NAMALWA (cell line): ENCODE measurements at places on chromosomes 6 and 20.

DNA sequence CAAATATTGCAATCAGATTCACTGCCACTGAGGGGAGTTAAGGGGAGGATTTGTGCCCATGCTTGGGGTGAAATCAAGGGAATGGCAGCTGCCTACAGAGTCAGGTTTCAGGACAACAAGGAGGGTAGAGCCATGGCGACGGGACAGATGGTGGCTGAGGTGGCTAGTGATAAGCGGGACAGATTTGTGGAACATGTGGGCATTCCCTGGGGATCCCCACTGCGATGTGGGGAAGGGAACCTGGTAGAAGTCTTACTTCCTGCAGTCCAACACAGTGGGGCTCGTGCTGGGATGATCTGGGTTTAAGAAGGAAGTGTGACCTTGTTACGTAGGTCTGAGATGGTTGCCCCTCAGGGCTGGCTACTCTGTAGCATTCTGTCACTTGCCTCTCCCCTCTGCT lies 292.0 kb upstream of the JARID2 start:
- DNase-seq, result no peak

- no peak for DNase-seq
Measured at GRCh38 chr6:28634411-28634760, 108.7 kb downstream of the GPX5 start.

DNA sequence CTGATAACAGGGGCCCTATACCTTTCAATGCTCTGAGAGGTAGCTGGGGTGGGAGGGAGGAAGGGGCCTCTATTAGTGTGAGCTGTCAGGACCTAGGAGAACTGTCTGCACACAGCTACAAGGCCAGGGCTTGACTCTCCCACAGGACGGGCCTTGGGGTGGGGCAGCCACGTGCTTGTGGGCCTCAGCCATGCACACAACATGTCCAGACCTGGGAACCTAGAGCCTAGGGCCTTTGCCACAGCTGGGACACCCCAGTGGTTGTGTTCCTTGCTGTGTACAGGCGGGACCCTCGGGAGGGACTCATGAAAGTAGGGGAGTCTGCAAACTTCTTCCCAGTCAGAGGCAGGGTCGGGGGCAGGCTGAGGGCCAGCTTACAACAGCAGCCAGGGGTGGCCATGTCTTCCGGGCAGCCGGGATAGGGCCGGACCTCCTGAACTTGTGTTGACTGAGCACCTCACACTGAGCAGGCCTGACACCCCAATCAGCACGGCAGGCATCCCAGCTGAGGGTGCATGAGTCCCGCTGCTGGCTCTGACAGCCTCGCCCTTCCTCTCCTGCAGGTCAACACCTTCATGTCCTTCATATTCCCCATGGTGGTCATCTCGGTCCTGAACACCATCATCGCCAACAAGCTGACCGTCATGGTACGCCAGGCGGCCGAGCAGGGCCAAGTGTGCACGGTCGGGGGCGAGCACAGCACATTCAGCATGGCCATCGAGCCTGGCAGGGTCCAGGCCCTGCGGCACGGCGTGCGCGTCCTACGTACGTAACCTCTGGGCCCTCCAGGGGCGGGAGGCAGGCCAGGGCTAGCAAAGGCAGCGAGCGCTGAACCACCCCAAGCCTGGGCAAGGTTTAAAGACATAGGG lies 41.9 kb upstream of the MRGBP start:
- peak; percentile 21 for DNase-seq

DNA sequence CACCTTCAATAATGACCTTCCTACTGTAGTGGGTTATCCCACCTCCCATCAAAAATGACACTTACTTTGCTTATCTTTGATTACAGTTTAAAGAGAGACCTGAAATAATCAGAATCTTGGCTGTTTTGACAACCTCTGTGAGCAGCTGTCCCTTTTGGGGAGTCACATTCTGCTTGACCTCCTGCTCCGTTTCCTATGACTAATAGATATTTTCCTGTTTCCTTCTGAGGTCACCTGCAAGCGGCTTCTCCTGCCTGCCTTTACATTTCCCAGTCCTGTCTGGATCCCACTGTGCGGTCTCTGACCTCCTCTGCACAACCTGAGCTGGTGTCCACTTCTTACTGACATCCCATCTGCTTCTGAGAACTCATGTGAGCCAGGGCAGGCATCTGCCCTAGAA lies 54.2 kb downstream of the TRAM2 start:
- no peak for DNase-seq

- no peak for DNase-seq
Measured at GRCh38 chr6:6795393-6795792, 206.9 kb downstream of the LY86 start.

- DNase-seq, result no peak
Measured at GRCh38 chr6:42424906-42425474, 26.7 kb downstream of the TRERF1 start.

DNA sequence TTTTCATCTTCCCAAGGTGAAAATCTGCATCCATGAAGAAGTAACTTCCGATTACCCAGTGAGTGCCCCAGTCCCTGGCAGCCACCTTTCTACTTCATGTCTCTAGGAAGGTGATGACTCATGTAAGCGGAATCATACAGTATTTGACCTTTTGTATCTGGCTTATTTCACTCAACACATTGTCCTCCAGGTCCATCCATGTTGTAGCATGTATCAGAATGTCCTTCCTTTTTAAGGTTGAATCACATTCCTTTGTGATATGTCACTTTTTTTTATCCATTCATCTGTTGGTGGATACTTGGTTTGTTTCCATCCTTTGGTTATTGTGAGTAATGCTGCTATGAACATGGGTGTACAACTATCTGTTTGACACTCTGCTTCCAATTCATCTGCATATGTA lies 176.3 kb upstream of the CDYL start:
- DNase-seq, result no peak

- DNase-seq, result no peak
Measured at GRCh38 chr20:8367689-8368088, 235.6 kb downstream of the PLCB1 start.

- DNase-seq, result no peak
Measured at GRCh38 chr6:134379599-134379998, 61.7 kb upstream of the SGK1 start.

DNA sequence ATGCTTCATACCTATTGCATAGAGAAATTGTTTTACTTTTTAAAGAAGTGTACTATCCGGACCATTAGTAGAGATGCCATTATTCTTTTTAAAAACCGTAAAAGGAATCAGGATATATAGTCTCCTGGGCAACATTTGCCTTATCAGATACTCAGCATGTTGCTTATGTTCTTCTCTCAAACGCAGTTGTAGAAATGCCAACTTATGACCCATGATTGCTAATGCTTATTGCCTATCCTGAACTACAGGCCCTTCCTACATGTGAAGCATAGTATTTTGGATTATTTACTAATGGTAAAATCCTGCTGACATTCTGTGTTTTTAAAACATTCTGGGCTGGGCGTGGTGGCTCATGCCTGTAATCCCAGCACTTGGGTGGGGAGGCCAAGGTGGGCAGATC lies 99.5 kb downstream of the FOXO3 start:
- DNase-seq, result no peak
